ENCODE measurements at places on chromosomes 12 and 14.

- no peak for DNase-seq
Measured at GRCh38 chr12:6328045-6328779, 13.7 kb downstream of the TNFRSF1A start.

DNA sequence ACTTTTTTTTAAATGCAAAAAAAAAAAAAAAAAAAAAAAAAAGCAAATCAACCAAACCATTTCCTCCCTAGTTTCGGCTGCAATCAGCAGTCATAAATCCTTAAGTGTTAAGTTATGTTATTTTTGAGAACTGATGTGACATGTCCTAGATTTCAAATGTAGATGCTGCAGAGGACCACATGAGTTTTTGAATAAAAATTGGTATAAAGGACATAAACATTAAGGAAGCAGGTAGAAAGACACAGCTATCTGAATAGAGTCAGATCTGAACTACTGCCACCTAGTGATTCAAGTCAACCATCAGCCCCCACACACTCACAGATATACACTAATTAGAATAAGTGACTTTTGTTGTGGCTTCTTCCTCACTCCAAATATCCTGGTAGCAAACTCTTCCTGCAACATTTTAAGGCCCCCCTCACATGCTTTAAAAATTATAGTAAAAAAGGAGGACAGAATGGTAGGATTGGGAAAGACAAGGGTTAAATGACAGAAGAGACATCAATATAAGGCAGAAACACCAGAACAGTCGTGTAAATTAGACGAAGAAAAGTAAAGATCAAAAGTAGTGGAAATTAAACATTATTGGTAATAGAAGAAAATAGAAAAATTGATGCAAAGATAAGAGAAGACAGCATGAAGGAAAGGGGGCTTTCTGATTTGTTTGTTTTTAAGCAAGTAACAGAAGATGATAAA, 394.5 kb upstream of the ATP2B1 start:
- DNase-seq = peak; percentile 4

GRCh38 chr12:41942354-41942753, 202.3 kb downstream of the GXYLT1 start:
- DNase-seq = no peak

- no peak for DNase-seq
Measured at GRCh38 chr12:127327986-127328385, 939.0 kb upstream of the TMEM132C start.

DNA sequence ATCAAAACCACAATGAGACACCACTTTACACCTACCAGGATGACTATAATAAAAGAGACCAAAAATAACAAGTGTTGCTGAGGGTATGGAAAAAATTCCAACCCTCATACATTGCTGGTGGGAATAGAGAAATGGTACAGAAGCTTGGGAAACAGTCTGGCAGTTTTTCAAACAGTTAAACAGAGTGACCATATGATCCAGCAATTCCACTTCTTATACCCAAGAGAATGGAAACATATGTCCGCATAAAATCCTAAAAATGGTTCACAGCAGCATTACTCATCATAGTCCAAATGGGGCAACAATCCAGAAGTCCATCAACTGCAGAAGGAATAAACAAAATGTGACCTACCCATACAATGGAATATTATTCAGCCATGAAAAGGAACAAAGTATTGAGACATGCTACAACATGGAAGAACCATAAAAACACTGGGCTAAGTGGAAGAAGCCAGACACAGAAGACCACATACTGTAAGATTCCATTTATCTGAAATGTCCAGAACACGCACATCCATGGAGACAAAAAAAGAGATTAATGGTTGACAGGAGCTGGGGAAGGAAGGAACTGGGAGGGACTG, 44.5 kb downstream of the CHGA start:
- no peak for DNase-seq

GRCh38 chr12:82966001-82966559, 279.4 kb downstream of the TMTC2 start:
- DNase-seq = no peak

DNA sequence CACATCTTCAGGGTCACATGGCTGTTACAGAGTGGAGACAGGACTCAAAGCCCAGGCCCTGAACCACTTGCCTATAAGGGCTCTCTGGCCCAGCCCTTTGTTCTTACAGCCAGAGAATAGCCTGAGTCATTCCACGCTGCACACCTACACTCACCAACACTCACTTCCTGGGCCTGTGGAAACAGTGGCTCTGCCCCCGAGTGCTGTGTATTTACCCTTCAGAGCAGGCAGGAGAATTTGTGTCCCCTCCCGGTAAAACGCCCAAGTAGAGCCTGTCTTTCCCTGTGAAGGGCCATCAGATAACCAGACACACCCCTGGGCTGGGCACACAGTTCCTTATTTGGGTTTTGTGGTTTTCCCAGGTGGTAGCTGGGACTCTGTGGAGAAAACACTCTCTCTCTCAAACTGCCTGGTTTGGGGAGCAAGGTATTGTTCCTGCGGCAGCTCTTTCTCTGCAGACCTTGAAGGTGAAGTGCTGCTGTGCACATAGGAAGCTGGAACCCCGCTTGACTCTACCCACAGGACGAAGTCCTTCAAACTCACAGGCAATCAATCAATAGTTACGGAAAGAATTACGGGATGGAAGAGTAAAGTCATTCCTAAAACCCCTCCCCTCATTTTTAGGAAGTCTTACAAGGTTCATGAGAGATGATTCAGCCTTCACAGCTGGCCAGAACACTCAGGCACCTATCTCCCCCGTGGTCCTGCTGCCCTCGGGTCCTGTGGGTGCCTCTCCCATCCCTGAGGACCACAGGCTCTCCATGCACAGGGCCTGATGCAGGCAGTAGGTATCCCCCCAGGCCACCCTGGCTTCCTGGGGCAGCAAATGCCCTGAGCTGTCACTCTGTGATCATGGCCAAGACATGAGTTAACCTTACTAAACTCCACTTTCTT, 20.3 kb downstream of the FIGNL2 start:
- no peak for DNase-seq

DNA sequence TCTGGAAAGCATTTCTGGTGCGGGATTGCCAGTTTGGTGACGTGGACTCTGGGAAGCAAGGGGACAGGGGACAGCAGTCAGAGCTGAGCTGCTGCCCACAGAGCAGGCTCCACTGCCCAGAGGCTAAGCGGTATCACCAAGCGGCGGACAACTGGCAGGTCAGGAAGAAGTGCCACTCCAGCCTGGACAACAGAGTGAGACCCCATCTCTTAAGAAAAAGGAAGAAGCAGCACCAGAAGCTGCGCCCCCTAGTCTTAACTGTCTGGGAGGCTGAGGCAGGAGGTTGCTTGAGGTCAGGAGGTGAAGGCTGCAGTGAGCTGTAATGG, 31.8 kb upstream of the MMP17 start:
- DNase-seq = no peak

Measured in H7 (cell line).